ENCODE measurements at places on chromosomes 2 and 18. TPM values are rescaled to one million over a fixed set of nuclear protein-coding genes. Genes with fewer than 3 reads are reported as not detected.

L3MBTL4 gene
- 8.8 TPM for total RNA-seq

CELF4 gene
- total RNA-seq = not detected

ABHD1 gene
- not detected for total RNA-seq

UGT1A5 gene
- total RNA-seq = not detected

SLC8A1 gene
- total RNA-seq = 0.69 TPM

PIEZO2 gene
- total RNA-seq = 311 TPM

CD207 gene
- total RNA-seq = 0.11 TPM

RAB27B gene
- total RNA-seq = under 0.01 TPM

CRYGC gene
- not detected for total RNA-seq

SCG2 gene
- under 0.01 TPM for total RNA-seq

MAP3K19 gene
- total RNA-seq = not detected

PLEK gene
- 0.22 TPM for total RNA-seq

SGPP2 gene
- total RNA-seq = not detected

SPATS2L gene
- total RNA-seq = 19.4 TPM

CCT7 gene
- total RNA-seq = 307 TPM

NPPC gene
- not detected for total RNA-seq

PROC gene
- 0.11 TPM for total RNA-seq

IRS1 gene
- 0.11 TPM for total RNA-seq

SERPINB13 gene
- total RNA-seq = not detected

CYBRD1 gene
- total RNA-seq = 24.5 TPM

UGT1A10 gene
- total RNA-seq = not detected

IL18RAP gene
- not detected for total RNA-seq

ITPRIPL1 gene
- 3.3 TPM for total RNA-seq

PPIG gene
- total RNA-seq = 18.4 TPM

C2orf92 gene
- 2.3 TPM for total RNA-seq

PLCL1 gene
- total RNA-seq = 0.11 TPM
